ENCODE measurements at places on chromosomes 7 and 10.

DNA sequence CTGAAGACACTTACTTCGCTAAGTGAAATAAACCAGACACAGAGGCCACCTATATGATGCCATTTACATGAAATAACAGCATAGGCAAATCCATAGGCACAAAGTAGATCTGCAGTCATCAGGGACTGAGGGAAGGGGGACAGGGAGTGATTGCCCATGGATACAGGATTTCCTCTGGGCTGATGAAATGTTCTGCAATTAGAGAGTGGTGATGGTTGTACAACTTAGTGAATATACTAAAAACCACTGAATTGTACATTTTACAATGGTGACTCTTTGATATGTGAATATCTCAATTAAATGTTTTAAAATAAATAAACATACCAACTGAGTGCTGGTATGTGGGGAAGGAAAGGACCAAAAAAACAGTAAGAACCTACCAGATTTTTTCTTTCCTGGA, 20.4 kb downstream of the PPA1 start:
- no peak for DNase-seq

DNA sequence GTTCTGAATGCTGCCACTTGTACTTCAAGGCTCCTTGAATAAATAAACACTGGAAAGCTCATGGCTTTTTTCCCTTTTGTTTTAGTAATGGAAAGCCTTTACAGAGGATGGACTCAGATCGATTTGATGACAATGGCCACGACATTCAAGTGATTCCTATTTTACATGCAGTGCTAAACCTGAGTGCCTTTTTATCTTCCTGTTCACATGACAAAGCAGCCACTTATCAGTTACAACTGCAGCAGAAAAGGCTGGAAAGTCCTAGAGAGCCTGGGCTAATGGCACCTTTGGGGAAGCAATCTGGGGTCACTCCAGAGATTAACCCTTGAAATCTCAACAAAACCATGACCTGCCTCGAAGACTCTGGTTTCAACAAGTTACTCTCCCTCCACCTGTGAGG, 249.0 kb upstream of the AUTS2 start:
- no peak for DNase-seq

DNA sequence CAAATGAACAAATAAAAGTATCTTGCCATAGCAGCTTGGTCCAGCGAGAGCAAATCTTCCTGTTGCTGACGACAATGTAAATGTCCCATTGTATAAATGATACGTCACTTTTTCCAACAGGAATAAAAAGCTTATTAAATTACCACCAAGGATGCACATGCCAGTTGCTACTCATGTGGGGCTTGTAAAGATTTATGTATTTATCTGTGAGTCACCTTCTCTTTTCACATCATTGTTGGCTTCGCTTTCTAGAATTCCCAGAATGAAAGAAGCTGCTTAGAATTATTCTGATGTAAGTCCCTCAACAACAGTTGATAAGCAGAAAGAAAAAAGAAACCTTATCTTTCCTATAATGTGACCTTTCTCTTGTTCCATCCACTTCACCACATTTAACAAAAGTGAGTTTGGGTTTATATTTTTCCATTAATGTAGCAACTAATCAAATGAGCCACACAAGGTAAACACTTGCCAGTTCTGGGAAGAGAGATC, 22.4 kb downstream of the DNAJC12 start:
- no peak for DNase-seq

DNA sequence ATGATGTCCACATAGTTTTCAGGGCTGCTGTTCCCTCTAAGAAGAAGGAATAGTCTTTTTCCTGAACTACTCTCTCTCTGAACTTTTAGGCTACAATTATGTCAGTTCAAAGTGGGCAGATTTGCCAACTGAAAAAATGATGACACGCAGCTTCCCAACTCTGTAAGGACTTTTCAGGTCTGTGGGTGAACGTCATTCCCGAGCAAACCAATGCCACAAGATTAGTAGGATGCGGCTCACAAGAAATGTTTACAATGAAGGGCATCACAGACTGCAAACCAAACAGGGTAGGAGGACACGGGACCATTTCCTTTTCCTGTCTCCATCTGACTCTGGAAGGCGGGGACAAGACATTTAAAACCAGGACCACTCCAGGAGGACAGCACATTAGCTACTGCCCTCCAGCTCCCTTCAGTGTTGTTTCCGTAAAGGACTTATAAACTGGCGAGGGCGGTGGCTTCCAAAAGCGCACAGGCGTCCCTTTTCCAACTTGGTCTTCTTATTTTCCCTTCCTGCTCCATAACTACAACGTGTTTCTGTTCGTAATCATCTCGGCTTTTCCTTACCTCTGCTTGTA, 539 bp upstream of the MKLN1 start:
- no peak for DNase-seq

- no peak for DNase-seq
Observed at GRCh38 chr10:52897162-52897561, 124.6 kb upstream of the MBL2 start.
